ENCODE measurements at places on chromosomes 4 and X.

- DNase-seq: no peak
Measured at GRCh38 chr4:97645071-97645821, 498.0 kb downstream of the STPG2 start.

GRCh38 chr4:26892480-26893150 lies 32.0 kb downstream of the STIM2 start:
- no peak for DNase-seq

- no peak for DNase-seq
Measured at GRCh38 chr4:130747842-130748241, 1651.9 kb downstream of the C4orf33 start.

- no peak for DNase-seq
Measured at GRCh38 chrX:111123606-111124179, 27.7 kb downstream of the PAK3 start.

DNA sequence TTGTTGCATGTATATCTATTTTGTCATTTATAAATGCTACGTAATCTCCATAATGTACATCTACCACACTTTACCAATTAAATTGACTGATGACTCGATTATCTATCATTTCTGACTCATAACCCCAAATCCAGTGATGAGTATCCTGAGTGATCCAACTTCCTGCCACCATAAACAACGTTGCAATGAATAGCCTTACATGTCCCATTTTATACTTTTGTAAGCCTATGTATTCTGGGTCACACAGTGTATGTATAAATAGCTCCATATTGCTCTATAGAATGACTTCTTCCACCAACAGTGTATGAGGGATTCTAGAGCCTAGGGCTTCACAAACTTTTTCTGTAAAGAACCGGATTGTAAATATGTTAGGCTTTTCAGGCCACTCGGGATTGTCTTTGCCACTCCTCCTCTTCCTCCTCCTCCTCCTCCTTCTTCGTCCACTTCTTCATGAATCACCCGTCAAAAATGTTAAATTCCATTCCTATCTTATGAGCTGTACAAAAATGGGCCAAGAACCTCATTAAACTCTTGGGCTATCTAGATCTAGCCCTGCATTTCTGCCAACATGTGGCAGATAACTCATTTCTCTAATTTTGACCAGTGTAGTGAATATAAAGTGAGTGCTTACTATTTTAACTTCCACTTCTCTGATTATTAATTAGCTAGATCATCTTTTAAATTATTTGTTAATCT lies 672.2 kb upstream of the AMOT start:
- DNase-seq: peak; percentile 11

DNA sequence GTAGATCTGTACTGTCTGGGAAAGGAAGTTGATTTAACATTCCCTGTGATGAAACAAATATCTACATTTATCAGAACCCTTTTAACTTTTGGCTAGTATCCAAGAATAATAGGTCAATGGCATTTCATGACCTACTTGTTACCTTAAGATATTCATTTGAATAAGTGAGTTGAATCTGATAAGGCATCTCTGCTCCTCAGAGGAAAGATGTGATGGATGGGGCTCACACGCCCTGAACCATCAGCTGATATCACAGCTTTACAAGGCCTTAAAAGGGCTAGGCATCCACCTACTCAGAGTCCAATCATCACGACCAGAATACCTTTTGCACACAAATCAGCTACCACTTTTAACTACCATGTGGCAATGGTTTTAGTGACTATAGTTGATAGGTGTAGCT lies 90.2 kb upstream of the PDLIM3 start:
- DNase-seq: no peak

GRCh38 chr4:3673716-3674478 lies 92.3 kb upstream of the ADRA2C start:
- no peak for DNase-seq

DNA sequence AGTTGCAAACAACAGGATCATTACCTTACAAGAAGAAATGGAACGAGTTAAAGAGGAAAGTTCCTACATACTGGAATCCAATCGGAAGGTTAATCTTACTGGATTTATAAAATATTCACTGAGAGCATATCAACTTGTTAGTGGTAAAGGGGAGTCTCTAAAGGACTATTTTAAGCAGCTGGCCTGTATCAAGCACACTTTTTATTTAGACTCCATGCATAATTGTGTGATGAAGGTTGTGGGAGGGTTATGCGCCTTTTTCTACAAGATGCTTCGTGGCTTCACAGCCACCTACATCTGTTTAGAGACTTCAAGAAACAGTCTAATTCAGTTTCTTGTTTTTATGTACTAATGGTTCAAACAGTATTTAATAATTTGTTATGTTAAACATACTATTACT lies 56.6 kb downstream of the GRSF1 start:
- no peak for DNase-seq

DNA sequence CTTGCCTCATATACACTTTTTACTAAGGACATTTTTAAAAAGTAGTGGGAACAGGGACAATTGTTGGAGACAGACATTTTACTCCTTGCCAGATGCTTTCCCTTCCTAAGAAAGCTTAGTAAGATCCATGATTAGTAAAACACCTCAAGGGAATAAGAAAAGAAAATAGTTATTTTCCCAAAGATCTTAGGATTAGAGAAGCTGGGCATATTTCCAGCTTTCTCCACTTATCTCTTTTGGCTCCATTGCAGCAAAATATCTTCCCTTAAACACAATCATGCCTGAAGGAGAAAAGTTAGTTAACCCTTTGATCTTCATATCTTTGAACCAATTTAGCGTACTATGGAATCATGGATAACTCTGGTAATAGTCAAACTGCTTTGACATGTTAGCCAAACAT lies 257.9 kb downstream of the PCDH18 start:
- DNase-seq: no peak

DNA sequence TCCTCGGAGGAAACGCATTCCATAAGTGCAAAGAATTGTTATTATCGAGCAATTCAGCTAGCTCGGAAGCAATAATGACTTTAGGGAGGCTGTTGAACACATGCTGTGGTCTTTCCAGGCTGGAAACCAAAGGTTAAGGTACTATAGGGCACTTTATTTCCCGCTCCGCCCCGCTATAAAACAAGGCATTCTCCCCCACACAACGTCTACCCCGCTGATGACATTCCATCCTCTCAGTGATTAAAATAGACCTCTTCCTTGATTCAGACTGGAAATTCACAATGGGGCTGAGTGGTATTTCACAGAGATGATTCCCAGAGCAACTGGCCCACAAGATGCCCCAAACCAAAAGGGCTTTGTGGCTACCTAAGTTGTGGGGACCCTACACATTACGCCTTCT lies 196.4 kb downstream of the STIM2 start:
- DNase-seq: no peak

GRCh38 chr4:117491516-117491915 lies 406.1 kb upstream of the TRAM1L1 start:
- DNase-seq: no peak
